ENCODE measurements at places on chromosomes 6 and 20.

- DNase-seq, result no peak
These were observed 16.8 kb upstream of the IP6K3 start for GRCh38 chr6:33763483-33763882.

DNA sequence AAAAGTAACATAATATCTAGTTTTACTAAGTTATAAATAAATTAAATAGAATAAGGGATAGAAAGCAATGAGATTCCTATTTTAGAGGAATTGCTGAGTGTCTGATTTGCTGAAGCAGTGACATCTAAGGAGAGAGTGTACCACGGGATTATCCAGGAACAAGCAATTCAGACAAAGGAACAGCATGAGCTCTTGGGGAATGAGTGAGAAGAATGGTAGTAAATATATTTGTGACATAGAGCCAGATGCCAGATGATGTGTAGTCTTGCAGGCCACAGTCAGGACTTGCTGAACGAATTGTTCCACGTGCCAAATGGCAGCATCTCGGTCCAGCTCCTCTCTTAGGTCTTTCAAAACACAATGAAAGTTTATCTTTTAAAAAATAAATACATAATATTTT, 339.2 kb downstream of the TENT5A start:
- no peak for DNase-seq

GRCh38 chr20:44988631-44989171, 22.4 kb downstream of the STK4 start:
- DNase-seq, result no peak

DNA sequence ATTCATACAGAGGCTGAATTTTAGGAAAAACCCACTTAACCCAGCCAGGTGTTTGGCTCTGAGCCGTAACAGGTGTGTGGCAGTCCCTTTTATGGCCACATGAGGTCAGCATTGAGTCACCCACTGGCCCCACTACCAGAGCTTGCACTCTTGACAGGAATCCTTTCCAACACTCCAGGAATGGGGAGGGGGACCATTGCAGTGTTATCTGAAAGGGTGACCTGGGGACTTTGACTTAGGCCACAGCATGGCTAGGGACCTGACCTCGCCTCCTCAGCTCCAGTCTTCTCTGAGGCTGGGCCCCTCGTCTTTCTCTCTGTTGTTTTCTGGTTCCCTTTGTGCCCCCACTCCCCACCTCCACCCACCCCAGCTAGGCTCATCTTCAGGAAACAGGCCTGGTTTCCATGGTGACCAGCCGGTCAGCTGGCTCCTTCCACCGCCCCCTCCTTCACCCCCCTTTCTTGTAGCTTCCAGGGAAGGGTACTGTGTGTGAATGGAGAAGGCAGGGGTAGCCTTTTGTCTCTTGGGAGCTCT, 2.1 kb upstream of the TMEM151B start:
- DNase-seq, result peak; percentile 65

DNA sequence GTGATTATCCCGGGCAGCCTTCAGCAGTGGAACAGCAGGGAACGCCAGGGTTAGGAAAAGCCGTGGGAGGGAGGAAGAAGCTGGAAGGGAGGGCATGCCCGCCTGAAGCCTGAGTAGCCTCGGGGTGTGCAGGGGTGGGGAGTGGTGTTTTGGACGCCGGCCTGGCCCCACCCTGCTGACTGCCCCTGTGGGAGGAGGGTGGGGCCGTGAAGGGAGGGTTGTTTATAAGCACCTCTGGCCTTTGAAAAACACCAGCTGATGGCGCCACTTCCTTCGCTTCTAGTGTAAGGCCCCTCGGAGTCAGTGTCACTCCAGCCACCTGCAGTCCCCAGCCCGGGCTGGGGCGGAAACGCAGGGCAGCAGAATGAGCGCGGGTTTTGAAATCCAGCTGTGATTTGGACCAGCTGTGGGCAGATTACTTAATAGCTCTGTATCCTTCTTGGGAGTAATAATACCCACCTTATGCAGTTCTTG, 52.8 kb upstream of the BMP6 start:
- no peak for DNase-seq

DNA sequence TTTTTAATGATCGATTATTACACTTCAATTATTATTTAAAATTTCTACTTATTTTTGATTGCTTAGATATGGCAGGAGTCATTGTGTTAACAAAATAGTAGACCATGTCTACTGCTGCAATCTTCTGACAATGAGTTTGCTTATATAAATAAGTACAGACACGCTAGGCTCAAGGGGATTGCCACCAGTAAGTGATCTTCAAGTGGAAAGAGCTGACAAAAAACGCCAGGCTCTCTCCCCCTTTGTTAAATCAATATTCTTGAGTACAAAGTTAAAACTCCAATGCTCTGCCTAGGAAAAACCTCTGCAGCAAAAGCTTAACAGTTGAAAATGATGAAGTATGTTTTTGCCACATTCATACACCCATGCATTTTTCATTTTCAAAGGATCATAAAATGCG, 738.1 kb downstream of the HDGFL1 start:
- no peak for DNase-seq

- no peak for DNase-seq
These were observed 167.8 kb downstream of the WDR27 start for GRCh38 chr6:169534039-169534421.

DNA sequence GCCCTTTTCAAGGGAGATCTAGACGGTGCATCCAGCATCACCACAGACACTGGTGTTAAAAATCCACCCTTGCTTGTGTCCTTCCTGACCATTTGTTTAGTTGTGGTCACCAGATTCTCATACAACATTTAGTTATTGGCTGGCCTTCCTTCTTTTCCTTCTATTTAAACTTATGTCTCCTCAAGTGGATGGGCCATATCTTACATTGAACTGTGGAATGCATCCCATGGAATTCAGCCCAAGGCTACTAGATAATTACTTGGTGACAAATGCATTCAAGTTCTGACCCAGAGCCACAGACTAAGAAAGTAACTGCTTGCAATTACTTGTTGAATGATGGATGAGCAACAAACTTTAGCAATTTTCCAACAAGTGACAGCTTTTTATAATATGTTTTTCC, 198.9 kb upstream of the SSTR4 start:
- no peak for DNase-seq

- no peak for DNase-seq
These were observed 92.9 kb downstream of the SAMD3 start for GRCh38 chr6:130129762-130130246.

- peak; percentile 14 for DNase-seq
These were observed 150.0 kb downstream of the CDC5L start for GRCh38 chr6:44537306-44538049.

GRCh38 chr20:6122873-6123648, at the start of gene FERMT1:
Gene FERMT1, minus strand, starts transcription at chr20:6123030. Its CDS starts 3,476 bp downstream, at chr20:6119554.
- DNase-seq, result peak; percentile 64

DNA sequence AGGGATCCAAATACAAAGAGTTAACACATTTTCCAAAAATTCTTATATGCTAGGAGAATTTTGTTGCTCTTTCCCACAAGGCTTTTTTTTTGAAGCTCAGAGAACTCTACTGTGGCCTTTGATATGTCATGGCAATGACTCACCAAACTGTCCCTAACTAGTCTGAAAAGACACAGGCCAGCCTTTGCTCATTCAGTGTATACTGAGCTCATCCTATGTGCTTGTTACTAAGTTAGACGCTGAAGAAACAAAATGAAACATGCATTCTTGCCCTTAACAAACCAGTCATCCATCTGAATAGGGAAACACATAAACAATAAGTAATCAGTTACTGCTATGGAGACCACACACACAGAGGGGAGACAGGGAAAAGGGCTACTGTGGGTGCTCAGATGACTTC, 291.8 kb downstream of the FOXC1 start:
- DNase-seq, result no peak

DNA sequence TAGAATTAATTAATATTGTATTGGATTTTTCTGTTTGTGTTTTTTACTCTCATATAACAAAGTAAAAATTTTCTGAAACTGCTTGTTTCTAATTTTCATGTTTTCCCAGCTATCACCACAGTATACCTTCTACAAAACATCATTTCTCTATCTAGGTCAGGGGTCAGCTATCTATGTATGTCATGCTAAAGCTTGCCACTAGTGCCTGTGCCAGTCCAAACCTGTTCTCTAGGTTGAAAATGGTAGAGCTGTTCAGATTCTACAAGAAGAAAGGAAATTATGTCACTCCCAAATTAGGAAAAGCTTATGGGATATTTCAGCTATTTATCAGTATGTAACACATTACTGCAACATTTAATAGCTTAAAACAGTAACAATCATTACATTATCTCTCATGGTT, 5.8 kb upstream of the ME1 start:
- DNase-seq, result no peak

DNA sequence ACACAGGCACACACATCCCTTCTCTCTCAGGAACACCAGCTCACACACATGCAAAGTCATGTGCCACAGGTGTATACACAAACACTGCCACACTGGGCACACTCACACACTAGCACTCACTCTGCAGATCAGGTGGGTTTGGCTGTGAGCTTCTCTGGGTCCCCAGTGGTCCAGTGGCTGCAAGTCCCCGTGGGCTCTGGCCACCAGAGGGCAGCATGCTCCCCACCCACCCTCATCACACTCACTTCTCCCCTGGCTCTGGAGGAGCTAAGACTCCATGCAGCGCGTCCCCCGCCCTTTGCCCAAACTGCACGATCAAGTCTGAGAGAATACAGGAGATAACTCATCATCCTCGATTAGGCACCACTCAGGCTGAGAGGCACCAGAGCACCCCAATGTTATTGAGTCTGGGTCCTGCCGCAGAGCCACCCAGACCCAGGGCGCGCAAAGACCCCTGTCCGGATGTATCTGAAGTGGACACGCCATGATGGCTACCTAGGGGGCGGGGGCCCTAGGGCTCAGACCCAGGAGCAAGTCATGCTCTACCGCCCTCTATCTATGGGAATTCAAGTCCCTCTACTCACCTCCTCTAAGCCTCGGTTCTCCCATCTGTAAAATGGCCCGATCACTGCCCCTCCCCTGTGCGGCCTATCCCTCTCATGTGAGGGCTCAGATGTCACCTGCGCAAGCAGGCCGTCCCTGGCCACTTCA, 90.5 kb downstream of the GRM4 start:
- no peak for DNase-seq

DNA sequence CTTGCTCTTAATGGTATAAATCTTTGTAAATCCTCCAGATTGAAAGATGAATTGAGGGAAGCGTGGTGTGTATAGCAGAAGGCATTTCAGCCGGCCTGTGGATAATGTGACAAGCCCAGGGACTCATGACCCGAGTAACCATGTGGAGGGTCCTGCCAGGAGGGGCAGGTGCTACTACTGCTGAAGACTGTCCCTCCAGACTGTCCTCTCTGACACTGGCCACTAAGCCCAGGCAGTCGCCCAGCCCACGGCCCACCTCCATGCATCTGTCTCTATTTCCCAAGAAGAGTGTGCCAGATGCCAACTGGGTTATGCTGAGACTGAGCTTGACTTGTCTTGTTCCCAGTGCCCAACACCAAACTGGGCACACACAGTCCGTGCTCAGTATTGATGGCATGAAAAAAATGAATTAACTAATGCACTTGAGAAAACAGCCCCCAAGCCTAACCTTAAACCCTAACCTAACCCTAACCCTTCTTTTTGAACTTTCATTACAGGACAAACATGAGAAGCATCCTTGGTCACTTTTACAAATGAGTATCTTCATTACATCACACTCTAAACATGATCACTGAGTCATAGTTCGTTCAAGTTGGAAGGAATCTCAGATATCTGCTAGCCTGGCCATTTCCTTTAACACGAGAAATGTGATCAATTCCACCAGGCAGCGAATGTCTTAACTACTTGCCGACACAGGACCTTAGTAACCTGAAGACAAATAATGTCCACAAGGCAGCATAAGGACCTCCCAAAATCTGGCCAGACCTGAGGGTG, 182.2 kb upstream of the RREB1 start:
- no peak for DNase-seq

- no peak for DNase-seq
These were observed 678.1 kb downstream of the KIF16B start for GRCh38 chr20:15895126-15895525.

DNA sequence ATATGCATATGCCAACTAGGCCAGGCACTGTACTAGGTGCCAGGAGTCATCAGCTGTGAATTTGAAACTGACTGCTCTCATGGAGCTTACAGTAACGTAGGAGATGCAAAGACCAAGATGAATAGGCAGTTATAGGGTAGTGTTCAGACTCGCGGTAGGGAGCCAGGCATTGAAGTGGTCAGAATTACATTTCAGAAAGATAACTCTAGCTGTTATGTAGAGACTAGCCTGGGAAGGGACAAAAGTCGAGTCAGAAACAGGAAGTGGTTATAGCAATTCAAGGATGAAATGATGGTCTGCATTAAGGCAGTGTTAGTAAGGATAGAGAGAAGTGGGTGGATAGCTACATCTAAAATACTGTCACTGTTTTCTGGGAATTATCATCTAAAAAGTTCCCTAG, 56.6 kb downstream of the PCMT1 start:
- DNase-seq, result no peak

DNA sequence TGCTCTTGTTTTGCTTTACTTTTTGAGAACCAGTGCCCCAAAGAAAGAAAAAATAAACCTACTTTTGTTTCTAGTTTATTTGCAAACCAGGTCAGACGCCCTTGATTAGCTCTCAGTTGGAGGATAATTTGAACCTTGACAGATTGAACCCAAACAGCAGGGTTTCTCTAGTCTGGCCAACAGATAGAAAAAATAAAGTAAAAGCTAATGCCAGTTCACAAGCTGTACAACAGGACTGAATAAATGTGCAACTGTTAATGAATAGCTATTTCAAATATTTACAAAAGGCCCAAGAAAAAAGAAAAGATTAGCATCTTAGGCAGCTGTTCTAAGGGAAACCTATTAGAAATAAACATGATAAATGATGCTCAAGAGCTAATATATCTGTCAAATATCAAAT, 331.8 kb downstream of the CDKAL1 start:
- DNase-seq, result no peak

GRCh38 chr6:25027221-25027916, 91.6 kb upstream of the RIPOR2 start:
- no peak for DNase-seq

DNA sequence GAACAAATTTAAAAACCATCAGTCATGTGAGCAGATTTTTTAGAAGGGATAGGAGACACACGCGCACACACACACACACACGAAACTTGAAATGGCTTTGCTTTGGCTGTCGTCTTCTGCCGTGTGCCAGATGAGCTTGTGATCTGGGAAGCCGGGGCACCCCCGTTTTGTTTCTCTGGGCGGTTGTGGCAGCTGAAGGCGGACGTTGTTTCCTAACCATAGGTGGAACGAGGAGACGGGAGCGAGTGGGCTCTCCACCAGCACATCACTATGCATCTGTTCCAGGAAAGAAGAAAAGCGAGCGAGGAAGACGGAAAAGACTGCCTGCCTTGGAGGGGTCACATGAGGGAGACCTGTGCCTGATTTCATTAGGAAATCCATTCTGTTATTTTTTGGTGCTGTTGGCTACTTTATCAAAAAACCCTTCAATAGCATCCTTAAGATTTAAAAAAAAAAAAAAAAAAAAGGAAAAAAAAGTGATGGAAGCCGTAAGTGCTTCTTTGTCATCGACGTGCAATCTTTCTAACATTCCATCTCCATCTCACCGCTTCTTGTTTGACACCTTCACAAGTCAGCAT, 142.1 kb downstream of the DTNBP1 start:
- no peak for DNase-seq

- no peak for DNase-seq
These were observed 794.2 kb downstream of the TFAP2A start for GRCh38 chr6:9620687-9621086.

- no peak for DNase-seq
These were observed 48.1 kb downstream of the PRL start for GRCh38 chr6:22248513-22249308.

- DNase-seq, result no peak
These were observed 141.1 kb downstream of the BMP5 start for GRCh38 chr6:55734256-55734655.

Data from left lobe of liver (tissue), 2 donors.